ENCODE measurements at places on chromosomes 11 and 22.

GRCh38 chr11:47268448-47269001 lies 1.4 kb upstream of the MADD start:
- DNase-seq: no peak

- no peak for DNase-seq
Measured at GRCh38 chr11:119785131-119785530, 56.1 kb upstream of the NECTIN1 start.

DNA sequence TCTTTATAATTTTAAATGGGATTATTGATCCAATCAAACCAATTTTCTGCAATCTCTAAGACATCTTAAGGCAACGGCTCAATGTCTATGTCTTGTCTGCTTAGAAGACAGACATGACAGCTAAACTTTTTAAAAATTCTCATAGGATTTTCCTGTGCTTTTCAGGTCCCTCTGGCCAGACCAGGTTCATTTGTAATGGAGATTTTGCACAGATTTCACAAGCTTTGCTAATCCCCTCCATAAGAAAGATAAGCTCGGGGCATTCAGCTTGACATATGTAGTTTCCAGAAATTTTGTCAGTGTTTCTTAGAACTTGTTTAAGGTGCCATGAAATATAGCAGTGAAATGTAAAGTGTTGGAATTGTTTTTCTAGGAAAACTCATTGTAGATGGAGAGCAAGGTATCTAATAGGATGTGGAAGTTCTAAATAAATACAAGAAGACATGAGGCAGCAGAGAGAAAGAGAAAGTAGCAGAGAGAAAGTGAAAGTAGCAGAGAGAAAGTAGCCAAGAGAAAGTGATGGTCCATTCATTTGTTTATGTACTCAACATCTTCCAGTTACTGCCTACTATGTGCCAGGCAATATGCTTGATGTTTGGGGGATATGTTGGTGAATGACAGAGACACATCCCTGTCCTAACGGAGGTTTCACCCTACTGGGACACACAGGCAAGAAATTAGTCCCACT lies 219.1 kb upstream of the ARHGAP42 start:
- DNase-seq: no peak

- no peak for DNase-seq
Measured at GRCh38 chr22:22125579-22126468, 118.8 kb upstream of the VPREB1 start.

- no peak for DNase-seq
Measured at GRCh38 chr11:112537846-112538330, 277.2 kb upstream of the PLET1 start.

DNA sequence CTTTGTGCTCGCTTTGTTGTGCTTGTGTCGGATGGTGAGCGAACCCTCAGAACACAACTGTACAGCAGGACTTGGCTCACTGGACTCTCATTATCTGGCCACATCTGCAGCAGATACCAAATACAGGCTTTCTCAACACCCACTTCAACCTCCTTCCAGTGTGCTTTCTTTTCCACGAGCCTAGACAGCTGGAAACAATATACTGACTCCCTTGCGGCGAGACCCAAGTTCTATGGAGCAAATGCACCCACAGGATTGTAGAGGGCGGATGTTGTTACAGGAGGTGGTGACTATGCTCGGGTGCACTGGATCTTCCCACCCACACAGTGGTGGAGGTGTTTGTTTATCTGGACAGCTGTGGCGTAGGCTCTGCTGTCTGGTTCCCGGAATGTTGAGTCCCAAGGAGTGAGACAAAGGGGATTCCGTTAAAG lies 204.3 kb downstream of the TENM4 start:
- no peak for DNase-seq

- DNase-seq: no peak
Measured at GRCh38 chr11:26743622-26744021, 21.8 kb upstream of the SLC5A12 start.

GRCh38 chr11:73520353-73521061 lies 77.4 kb downstream of the FAM168A start:
- no peak for DNase-seq

DNA sequence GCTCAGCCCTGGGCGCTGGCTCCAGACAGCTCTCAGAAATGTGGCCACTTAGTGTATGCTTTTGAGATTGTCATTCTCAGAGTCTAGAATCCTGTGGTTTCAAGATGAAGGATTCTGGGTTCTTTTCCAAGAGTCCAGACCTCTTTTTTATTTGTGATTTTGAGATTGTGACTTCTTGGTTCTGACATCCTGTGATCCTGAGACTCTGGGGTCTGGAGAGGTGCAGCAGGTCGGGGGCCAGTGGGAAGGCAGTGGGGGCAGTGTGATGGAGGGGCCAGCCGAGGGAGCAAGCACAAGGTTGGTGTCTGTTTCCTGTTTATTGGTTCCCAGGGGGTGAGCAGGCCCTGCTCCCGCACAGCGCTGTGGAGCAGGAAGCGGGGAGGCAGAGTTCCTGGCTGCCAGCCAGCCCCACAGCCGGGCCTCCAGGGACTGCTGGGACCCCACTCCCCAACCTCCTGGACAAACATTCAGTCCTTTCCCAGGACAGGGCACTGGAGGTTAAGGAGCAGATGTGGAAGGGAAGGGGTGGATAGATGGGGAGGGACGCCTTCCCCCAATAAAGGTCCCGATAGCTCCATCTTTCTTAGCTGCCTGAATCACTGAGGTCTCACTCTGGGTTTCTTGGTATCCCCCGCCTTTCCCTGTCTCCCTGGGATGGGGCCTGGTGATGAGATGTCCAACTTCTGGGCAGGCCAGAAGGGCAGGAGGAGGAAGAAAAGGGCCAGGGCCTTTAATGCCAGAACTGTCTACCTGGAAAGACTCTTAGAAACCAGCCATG lies 13.7 kb downstream of the ARHGEF17 start:
- no peak for DNase-seq

DNA sequence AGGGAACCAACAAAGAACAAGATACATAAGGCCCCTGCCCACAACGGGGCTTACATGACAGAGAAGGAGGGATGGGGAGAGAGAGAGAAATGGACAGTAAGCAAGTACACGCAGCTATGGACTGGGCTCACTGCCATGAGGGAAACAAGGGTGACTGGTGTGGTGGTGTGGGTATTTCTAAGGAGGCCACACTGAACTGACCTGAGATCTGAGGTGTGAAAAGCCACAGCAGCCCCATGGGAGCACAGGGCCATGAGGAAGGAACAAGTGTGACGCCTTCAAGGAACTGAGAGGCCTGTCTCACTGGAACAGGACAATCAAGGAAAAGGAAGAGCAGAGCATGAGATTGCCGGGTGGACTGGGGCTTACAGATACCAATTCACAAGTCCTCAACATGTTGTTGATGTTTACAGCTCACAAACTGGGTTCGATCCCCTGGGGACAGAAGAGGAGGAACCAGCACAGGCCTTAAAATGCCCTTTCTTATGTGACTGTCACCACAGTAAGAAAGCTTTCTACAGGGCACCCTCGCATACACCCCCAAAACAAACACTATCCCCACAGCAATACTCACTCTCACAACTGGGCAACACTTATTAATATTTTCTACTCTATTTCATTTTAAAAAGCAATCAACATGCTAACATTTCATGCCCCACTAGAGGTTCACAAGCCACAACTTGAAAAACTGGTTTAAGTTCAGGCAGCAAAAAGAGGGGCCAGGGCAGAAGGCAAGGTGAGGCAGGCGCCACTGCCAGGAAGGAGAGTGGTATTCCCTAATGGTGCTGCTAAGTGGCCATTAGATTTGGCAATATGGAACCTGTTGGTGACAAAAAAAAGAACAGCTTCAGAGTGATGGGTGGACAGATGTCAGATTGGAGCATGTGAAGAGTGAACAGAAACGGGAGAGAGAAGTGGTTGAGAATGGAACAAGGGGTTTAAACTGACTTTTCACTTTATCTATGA lies 39.1 kb downstream of the TCIRG1 start:
- no peak for DNase-seq

- DNase-seq: no peak
Measured at GRCh38 chr22:36745301-36745995, 30.5 kb downstream of the IFT27 start.

- DNase-seq: no peak
Measured at GRCh38 chr11:133029107-133029506, 503.2 kb downstream of the OPCML start.

GRCh38 chr11:126415669-126416420 lies 60.4 kb downstream of the ST3GAL4 start:
- no peak for DNase-seq

GRCh38 chr22:47002692-47003091 lies 240.2 kb downstream of the TBC1D22A start:
- DNase-seq: no peak

- DNase-seq: no peak
Measured at GRCh38 chr11:18748766-18749365, 22.9 kb upstream of the IGSF22 start.

- DNase-seq: no peak
Measured at GRCh38 chr22:23270212-23270733, 90.0 kb downstream of the BCR start.

DNA sequence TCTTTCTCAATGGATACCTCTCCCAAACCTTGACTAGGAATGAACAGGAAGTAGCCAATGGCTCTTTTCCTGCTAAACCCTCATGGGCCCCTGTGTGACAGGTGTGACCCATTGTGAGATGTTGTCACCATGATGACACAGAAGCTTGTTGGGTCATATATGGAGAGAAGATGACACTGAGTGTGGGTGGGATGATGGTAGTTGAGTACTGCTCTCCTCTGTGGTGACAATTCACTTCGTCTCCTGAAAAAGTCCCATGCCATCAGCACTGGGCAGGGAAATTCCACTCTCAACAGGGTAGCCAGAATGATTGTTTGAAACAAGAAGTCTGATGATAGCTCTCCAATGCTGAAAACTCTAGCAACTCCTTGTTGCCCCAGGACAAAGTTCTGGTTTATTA lies 94.0 kb upstream of the SEZ6L start:
- DNase-seq: no peak

DNA sequence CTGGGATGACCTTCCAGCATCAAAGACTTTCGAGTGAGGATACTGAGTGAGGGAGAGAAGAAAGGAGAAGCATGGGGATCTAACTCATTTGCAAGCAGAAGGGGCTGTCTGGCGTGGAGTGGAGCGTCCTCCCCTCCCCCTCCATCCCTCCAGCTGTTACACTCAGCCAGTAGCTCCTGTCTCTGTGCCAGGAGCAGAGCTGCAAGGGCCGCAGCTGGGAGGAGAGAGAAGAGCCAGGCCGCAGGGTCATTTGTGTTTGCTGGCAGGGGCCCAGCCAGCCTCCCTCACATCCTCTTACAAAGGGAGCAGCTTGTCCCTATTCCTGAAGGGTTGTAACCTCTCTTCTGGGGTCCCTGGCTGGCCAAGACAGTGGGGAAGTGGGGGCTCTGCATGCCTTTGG lies 57.9 kb downstream of the NECTIN1 start:
- no peak for DNase-seq

DNA sequence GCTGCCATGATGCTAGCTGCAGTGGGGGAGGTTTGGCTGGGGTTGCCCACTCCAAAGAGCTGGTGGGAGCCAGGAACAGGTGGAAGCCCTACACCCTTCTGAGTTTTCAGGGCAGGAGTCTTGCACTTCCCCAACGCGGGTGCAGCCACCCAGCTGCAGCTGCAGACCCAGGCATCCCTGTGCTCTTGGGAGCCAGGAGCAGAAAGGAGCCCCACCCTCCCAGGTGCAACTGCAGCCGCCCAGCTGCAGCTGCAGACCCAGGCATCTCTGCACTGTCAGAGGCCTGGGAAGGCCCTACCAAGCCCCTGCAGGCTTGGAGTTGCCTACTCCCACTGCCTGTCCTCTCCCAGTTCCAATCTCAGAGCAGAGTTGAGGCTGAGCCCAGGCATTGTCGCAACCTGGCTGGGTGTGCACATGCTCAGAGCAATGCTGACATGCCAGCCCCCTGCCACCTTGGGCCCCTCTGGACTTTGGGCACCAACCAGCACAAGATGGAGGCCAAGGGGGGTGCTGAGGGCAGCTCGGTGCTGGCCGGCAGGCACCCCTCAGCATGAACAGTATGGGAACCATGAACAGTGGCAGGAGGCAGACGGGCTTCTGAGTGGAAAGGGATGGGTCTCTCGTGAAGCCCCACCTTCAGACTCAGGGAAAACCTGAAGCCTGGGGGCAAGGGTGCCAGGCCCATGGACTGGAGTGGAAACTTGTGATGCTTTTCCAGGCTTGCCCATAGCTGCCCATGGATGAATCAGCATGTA lies 195.4 kb downstream of the DCDC1 start:
- DNase-seq: no peak

- DNase-seq: no peak
Measured at GRCh38 chr22:37454857-37455686, 27.8 kb upstream of the ELFN2 start.

DNA sequence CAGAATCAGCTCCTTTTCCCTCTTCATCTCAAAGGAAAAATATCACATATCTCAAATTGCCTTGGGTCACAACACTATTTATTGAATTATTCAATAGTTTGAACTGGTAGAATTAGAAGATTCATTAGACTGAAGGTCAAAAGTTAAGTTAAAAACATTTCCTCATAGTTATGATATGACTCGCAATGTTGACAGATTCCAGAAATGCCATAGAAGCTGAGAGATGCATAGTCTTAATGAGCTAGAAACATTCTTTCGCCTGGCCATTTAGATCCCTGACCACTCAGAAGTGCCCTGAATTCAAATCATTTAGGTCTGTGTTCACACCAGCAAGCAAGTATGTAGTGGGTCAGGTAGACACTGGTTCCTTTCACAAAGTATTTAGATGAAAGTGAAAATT lies 44.4 kb downstream of the FAT3 start:
- no peak for DNase-seq

DNA sequence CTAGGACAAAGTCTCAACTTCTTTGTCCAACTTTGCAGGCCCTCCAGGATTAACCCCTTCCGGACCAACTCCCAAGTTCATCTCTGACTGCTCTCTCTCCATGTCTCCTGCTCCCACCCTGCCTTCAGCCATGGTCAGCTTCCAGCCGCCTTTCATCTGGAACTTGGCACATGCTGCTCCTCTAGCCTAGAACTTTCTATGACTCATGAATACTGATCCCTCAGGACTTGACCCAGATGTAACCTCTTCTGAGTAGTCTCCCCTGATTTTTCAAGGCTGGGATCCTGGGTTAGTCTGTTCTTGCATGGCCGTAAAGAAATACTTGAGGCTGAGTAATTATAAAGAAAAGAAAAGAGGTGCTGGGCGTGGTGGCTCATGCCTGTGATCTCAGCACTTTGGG lies 5.2 kb upstream of the SLC15A3 start:
- DNase-seq: no peak

DNA sequence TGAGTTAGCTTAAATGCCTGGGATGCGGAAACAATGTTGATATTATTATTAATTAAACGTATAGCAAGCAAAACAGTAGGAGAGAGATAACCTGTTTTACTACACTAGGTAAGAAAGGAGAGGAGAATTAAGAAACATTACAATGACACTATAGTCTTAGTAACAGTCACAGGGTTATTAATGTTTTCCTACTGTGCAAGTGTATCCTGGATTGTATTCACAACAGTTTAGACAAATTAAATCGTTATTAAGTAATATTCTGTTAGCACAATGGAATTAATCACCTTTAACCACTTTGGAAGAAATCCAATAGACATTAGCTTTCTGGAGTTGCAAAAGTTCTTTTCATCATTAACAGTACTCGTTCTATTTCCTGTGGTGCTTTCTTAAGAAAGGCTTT lies 3.4 kb downstream of the FAM181B start:
- no peak for DNase-seq

DNA sequence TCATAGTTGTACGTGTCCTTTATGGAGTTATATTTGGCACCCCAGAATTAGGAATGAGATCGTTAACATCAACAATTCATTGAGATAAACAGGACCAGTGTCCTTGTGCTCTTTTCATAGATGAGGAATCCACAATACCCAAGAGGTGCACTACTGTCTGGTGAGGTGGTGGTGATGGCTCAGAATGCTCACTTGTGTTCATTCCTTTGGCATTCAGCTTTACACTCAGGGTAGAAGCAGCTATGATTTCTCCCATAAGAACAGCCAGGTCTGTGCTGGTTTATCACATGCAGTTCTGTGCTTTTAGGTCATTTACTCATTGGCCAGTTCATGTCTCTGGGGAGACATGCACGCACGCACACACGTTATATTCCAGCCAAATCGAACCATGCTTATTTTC lies 167.2 kb downstream of the FAT3 start:
- DNase-seq: no peak
